ENCODE measurements at places on chromosomes 7 and 10. TPM values are rescaled to one million over a fixed set of nuclear protein-coding genes. Genes with fewer than 3 reads are reported as not detected.
A peak's percentile ranks its signal among the peaks of the same experiment; 100 is the strongest.

Gene OR6B1
- total RNA-seq = not detected

Gene CALN1
- total RNA-seq = not detected

Gene WEE2
- not detected for total RNA-seq

DNA sequence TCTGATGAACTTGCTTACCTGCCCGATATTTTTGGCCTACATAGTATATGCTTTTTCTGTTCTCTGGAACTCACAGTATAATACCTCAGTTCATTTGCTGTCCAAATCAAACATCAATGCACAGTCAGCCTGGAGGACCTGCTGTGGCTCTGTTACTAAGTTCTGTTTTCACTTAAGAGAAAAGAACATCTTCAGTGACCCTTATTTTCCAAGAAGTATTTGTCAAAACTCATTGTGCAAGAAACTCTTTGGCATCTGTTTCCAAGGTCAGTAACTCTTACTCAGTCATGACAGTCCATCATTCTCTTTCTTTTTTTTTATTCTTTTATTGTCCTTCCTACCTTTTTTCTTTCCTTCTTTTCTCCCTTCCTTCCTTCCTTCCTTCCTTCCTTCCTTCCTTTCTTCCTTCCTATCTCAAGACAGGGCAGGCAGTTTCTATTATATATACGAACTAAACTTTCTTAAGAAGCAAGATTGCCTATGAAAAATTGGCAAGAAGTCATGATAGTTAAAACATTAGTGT lies 37.8 kb upstream of the SEM1 start:
- no peaks in the 10 kb centered on the region for H3K36me3 ChIP-seq
- H3K27ac ChIP-seq = no peak overlapping the region
- H3K4me1 ChIP-seq = no peaks in the 10 kb centered on the region
- no peaks in the 10 kb centered on the region for H3K27me3 ChIP-seq
- no peak for DNase-seq

DNA sequence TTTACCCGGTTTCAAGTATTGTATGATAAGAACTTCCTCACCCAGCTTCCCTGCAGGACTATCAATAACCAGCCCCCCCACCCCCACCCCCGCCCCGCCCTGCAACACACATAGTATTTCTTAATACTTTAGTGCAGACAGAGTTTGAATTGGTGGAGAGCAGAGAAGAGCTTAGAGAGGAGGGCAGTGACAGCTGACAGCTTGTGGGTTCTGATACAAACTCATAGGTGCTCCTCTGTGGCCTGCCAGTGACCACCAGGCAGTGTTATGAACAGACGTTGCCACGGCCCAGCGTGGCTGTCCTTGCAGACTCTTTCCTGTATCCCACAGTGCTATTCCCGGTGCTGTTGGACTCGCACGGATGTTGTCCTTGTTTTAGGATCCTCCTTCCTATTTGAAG lies 186.9 kb upstream of the ADO start:
- no peak for DNase-seq
- no peak overlapping the region for H3K27ac ChIP-seq
- H3K27me3 ChIP-seq = no peaks in the 10 kb centered on the region
- no peaks in the 10 kb centered on the region for H3K36me3 ChIP-seq

- no peak overlapping the region for H3K27ac ChIP-seq
- no peak for DNase-seq
- H3K4me1 ChIP-seq = no peaks in the 10 kb centered on the region
- peaks cover 1% of the 10 kb centered on the region for H3K27me3 ChIP-seq
Measured at GRCh38 chr7:105985672-105986215, 22.7 kb downstream of the CDHR3 start.

- H3K27me3 ChIP-seq = no peaks in the 10 kb centered on the region
- no peaks in the 10 kb centered on the region for H3K4me1 ChIP-seq
- no peak overlapping the region for H3K4me3 ChIP-seq
- H3K27ac ChIP-seq = no peak overlapping the region
Measured at GRCh38 chr7:5143935-5144903, 45.8 kb upstream of the WIPI2 start.

DNA sequence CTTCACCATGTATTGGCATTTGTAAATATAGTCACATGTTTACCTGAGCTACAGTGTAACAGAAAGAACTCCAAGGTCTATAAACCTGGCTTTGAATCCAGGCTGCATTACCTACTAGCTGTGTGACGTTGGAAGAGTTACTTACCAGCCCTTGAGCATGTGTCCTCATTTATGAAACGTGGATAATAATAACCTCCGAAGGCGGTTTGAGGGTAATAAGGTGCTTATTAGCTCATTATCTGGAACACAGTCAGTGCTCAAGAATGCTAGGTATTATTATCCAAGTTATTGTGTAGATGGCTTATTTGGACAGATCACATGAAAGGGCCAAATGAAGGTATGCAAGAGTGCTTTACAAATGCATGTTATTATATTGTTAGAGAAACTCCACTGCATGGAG lies 64.9 kb downstream of the SEC23IP start:
- H3K4me1 ChIP-seq = peaks cover 5% of the 10 kb centered on the region
- no peak for DNase-seq
- H3K27me3 ChIP-seq = no peaks in the 10 kb centered on the region
- H3K27ac ChIP-seq = no peak overlapping the region

DNA sequence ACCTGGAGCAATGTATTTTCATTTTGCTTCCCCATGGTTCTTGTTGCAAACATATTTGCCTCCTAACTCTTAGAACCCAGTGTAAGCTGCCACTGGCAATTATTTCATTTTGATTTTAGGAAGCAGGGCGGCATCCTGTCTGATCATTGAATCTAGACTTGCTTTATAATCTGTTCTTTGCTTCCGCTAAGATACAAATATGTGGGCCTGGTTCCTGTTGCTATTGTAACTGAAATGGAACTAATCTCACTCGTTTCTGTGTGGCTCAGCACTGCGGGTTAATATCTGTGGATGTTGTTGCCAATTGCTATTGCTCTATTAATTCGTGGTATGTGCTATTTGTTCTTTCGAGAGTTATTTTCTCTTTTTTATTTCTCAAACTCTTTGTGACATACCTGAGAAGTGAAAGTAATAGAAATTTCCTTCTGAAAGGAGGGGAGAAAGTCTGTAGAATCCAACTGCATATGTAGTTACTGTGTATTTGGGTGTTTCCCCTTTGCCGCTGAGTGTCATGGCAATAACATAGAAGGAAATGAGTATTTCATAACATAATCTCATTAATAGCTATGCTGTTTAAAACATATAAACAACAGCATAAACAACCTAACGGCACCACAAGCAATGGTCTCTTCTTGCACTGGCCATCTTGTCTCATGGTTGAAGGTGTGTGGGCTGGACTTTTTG lies 62.4 kb downstream of the FZD1 start:
- peak; percentile 61 for DNase-seq
- peak overlapping the region; percentile 29 for H3K4me3 ChIP-seq
- H3K36me3 ChIP-seq = no peaks in the 10 kb centered on the region
- H3K4me1 ChIP-seq = peaks cover 39% of the 10 kb centered on the region
- H3K27me3 ChIP-seq = no peaks in the 10 kb centered on the region
- peak overlapping the region; percentile 70 for H3K27ac ChIP-seq

DNA sequence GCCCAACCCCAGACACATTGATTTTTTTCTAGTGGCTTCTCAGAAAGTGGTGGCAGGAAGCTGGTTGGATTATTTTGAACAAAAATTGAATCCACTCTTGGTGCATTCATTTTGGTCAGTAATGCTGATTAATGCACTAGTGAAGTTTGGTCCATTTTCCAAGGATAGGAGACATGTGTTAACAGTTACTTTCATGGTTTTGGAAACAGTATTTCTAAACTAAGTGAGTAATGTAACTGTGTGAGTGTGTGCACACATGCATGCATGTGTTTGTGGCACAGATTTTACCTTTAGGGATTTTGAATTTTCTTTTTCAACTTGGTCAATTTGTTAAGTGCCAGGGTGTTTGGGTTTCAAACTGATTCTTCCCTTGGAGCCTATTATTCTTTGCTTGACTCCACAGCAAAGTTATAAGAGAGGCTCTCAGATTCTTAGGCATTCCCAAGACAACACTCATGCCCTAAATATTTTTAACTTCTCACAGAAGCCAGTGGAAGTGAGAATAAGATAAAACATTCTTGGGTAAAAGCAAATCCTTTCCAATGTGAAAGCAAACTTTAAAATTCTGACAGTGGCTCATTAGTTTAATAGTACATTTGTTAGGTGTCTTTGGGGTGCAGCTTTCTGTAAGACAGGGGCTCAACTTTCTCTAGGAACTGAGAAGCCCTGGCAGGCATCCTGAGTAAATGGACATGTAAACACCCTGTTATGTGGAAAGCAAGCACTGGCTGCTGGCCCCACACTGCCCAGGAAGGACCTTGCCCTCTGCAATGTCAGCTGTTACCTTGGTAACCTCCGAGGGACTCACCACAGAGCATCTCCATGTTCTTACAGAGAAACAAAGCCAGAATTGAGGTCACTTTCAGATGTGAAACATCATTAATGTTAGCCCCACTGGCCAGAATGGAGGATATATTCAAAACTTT lies 68.4 kb downstream of the ASAH2B start:
- no peaks in the 10 kb centered on the region for H3K36me3 ChIP-seq
- no peaks in the 10 kb centered on the region for H3K27me3 ChIP-seq
- H3K27ac ChIP-seq = no peak overlapping the region
- no peak overlapping the region for H3K4me3 ChIP-seq

DNA sequence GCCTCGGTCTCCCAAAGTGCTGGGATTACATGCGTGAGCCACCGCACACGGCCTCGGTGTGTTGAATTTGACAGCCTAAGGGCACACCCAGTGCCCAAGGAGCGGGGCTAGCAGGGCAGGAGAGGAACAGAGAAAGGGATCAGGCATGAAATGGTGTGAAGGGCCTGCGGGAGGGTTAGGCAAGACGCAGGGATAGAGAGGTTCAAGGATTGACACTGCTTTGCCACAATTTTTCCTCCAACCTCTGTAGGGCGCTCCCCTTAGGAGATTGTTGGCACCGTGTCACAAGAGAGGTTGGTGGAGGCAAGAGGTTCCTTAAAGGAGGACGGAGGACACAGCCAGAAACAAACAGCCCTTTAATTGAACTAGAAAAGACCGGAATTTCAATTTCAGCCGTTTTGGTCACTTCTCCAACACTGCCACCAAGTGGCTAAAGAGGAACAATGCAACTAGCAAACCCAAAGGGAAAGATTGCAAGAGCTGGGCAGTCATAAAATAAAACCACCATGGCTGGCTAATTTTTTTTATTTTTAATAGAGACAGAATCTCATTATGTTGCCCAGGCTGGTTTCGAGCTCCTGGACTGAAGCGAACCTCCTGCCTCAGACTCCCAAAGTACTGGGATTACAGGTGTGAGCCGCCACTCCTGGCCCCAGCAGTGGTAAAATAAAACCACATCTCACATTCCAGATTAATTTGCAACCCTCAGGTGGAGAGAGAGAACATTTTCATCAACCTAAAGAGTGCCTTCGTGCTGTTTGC lies 6.9 kb upstream of the CREB3L2 start:
- no peaks in the 10 kb centered on the region for H3K36me3 ChIP-seq
- no peak overlapping the region for H3K27ac ChIP-seq
- DNase-seq = peak; percentile 76

- H3K4me1 ChIP-seq = no peaks in the 10 kb centered on the region
- no peak overlapping the region for H3K27ac ChIP-seq
- no peaks in the 10 kb centered on the region for H3K36me3 ChIP-seq
- no peak for DNase-seq
Measured at GRCh38 chr10:77819210-77820112, 107.1 kb downstream of the DLG5 start.

DNA sequence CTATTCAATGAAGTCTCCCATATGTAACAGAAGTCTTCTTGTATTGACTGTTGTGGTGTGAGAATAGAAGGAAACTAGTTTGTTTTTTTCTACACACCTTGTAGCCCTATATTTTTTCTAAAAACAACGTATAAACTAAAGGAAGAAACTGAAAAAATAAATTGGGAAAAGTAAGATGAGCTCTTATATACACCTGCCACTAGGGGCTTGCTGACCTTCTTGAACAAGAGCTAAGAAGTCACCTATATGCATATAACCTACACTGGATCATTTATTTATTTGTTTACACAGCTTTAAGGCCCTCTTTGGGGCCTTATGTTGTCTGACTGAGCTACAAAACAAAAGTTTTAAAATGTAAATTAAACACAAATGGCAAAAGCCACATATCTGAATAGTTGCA lies 383.0 kb downstream of the HPSE2 start:
- H3K27me3 ChIP-seq = no peaks in the 10 kb centered on the region
- no peak for DNase-seq
- no peaks in the 10 kb centered on the region for H3K4me1 ChIP-seq
- H3K27ac ChIP-seq = no peak overlapping the region
- no peak overlapping the region for H3K4me3 ChIP-seq
